ENCODE measurements at places on chromosomes 11 and 22.

- DNase-seq: no peak
These were observed 19.8 kb downstream of the SCGB1A1 start for GRCh38 chr11:62438641-62439040.

- peak; percentile 80 for DNase-seq
These were observed 38.1 kb downstream of the AHNAK start for GRCh38 chr11:62508336-62509058.

DNA sequence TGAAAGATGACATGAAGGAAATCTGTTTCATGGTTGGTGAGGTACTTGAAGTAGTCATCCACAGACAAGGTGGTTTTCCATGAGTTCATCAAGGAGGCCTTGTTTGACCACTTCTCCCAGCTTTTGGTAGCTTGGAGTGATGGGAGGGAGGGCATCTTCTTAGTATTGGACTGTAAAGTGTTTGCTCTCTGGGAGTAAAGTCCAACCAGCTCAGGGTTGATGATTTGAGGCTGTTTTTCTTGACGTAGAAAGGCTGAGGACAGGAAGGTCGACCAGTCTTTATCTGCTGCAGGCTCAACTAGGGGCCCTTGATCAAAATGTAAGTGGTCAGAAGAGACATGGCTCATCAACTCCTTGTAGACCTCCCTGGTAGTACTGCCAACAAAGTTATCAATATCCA, 1.7 kb downstream of the CCDC87 start:
- DNase-seq: no peak

DNA sequence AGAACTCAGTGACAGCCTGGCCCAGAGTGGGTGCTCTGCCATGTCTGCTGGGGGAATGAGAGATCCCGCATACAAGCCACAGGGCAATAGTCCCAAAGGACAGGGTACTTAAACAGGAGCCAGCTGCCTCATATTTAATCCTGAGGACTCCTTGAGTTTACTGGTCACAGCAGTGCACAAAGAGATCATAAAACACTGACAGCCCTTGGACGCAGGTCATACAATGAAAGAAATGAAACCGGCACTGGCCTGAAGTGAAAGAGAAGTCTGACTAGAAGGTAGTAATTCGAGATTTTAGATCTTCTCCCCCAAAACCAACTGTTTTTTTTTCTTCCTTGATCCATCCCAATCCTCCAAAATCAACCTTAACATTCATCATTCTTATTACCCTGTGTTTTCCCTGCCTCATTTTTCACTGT, 299.8 kb upstream of the SYN3 start:
- DNase-seq: no peak

DNA sequence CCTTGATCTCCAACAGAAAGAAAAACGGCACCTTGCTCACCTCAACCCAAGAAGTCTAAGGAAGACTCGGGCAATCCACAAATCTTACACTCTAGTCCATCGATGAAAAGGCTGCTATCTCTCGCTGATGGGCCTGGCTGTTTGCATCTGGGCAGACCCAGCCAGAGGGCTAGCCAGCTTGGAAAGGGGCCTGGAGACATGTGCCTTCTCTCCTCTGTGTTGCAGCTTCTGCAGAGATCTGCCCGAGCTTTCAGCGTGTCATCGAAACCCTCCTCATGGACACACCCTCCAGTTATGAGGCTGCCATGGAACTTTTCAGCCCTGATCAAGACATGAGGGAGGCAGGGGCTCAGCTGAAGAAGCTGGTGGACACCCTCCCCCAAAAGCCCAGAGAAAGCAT, 3.2 kb downstream of the SCGB1A1 start:
- no peak for DNase-seq

GRCh38 chr22:39630721-39631120, 60.2 kb downstream of the CACNA1I start:
- no peak for DNase-seq

GRCh38 chr11:130514851-130515250, 66.4 kb downstream of the ADAMTS15 start:
- no peak for DNase-seq

GRCh38 chr22:50294319-50294656, 13.2 kb downstream of the PLXNB2 start:
- DNase-seq: no peak

GRCh38 chr11:30015725-30016412, 961 bp downstream of the KCNA4 start:
- DNase-seq: no peak

- no peak for DNase-seq
These were observed 258.3 kb upstream of the B3GAT1 start for GRCh38 chr11:134670247-134670782.

DNA sequence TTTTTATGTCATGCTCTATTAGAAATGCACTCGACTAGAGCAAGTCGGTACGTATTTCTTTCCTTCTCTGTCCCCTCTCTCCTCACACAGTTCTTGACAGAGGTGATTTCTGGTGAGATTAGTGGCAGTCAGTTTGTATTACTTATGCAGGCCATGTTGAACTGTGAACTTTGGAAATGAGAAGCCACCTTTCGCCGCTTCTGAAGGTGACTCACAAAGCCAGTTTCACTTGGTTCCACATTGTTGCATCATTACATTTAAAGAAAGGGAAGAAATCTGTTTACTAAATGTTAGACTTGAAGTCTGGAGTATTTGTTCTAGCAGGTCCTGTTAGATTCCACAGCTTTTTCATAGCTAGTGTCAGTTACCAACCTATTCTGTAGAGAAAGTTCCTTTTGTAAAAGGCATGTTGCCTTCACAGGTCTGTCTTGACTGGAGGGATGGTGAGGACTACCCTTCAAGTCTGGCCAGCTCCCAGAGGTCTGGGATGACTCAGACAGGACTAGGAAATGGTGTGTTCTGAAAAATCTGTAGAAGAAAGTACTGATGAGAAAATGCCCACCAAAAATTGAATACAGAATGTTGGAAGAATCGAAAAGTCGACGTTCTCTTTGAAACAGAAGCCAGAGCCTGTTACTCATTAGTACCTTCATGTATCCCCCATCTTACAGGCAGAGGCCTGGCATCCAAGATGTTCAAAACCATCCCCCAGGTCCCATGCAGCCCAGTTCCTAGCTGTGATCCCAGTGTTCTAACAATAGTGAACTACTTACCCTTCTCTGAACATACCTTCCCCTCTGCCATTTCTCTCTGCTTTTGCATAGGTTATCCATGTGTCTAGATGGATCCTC, 181.4 kb downstream of the DBX1 start:
- DNase-seq: peak; percentile 77

DNA sequence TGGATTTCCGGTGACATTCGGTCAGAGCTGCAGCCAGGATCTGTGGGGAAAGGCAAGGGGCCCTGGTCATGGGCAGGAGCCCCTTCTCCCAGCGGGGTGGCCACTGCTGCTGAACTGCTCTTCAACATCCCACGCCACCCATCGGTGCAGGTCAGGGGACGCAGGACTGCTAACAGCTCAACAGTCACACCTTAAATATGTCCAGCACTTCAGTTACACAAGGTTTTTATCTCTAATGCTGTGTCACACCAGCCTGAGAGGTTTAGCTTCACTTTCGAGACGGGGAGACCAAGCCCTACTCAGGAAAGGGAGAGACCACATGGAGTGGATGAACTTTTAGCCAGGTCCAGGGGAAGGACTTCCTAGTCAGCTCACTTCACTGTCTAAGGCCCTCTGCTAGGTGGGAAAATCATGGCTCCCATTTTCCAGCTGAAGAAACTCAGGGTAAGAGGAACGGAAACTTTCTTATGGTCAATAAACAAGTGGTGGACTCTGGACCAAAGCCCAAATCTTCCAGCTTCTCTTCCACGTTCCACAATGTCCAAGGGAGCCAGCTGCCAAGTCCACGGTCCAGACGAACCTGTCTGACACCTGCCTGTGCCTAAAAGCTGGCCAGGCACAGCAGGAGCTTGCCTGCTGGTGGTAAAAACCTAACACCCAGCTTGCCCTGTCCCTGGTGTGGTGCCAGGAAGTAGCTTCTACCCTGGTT, 21.0 kb upstream of the CHADL start:
- DNase-seq: no peak

DNA sequence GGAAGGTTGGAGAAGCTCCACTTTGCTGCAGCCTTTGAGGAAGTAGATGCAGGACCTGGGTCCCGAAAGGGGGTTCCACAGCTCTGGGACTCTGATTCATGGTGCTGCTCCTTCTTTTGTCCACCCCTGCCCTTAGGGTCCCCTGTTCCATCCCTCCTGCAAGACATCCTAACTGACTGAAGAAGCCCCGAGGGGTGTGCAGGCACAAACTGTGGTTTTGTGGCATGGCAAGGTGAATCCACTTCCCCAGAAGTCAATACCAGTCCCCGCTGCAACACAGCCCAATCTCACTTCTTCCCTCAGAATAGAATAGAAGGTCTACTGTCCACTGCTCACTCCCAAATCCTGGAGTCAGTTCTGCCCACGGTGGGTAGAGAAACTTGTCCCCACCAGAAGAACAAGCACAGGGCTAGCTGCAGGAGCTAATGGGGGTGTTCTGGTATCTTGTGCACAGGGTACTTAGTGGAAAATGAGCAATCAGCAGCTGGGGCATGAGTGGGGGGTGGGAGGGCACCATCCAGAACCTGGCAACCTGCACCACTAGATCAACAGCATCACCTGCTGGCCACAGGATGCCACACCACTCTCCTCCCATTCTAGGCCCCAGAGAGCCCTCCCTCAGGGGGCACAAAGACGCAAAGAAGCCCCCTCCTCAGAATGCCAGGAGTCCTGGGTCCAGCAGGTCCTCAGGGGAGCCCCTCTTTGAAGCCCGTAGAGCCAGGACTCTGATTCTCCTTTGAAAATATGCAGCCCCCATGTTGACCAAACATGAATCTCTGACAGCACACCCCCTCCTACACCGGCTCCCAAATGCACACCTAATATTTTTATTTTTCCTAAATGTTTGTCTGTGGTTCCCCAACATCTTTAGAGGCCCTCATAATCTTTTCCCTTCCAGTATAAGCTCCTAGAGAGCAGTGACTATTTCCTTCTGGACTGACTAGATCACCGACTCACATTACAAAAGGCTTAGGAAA, 14.1 kb downstream of the SPATA19 start:
- no peak for DNase-seq

GRCh38 chr11:122632181-122632824, 23.2 kb upstream of the UBASH3B start:
- DNase-seq: peak; percentile 18

DNA sequence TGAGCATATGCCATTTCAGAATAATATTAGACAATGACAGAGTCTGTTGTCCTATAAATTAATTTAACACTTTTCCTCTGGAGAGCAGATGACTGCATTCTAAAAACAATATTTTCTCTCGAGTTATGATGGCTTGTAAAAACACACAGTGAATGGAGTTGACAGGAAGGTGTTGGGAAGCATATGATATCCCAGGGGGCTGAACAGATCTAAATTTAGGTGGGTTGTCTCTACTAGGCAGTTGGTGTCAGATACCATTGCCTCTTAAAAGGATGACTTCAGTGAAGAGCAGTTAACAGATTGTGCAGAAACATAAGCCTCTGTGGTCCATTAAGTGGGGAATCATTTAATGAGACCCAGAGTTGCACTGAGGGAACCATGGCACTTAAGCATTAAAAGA, 30.7 kb downstream of the SVIP start:
- DNase-seq: no peak

GRCh38 chr11:67285541-67286498, 3.3 kb upstream of the ANKRD13D start:
- DNase-seq: no peak

- DNase-seq: no peak
These were observed 46.6 kb downstream of the CD6 start for GRCh38 chr11:61018059-61018458.

GRCh38 chr11:102026959-102027358, 20.3 kb upstream of the CFAP300 start:
- no peak for DNase-seq

DNA sequence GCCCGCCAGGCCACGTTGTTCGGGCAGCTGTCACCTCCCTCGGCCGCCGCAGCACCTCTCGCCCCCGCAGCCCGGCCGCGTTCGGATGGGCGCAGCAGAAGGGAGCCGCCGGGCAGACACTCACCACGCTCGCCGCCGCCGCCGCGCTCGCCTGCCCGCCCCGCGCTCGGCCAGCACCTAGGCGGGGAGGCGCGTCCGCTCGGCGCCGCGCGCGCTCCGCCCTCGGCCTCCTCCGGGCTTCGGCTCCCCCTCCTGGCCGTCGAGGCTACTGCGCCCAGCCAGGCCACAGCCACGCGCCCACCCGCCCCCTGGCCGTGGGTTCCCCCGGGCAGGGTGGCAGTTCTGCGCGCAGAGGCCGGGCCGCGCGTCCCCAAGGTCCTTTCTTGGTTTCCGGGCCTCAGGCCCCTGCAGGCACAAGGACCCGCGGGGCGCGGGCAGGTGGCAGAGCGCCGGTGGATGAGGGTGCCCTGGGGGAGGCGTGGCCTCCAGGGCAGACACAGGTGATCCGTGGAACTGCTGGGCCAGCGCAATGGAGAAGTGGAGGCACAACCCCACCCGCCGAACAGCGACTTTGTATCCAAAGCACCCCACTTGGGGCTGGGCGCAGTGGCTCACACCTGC, at the start of gene SLC25A22:
Gene SLC25A22 (minus strand): TSS at position 189 of the 621 bp plus-strand sequence. CDS start 3,275 bp downstream, outside the sequence.
- DNase-seq: peak; percentile 62

- DNase-seq: no peak
These were observed 13.6 kb upstream of the APOL5 start for GRCh38 chr22:35703861-35704584.

- DNase-seq: peak; percentile 29
These were observed 27.9 kb downstream of the TCIRG1 start for GRCh38 chr11:68066742-68067141.

DNA sequence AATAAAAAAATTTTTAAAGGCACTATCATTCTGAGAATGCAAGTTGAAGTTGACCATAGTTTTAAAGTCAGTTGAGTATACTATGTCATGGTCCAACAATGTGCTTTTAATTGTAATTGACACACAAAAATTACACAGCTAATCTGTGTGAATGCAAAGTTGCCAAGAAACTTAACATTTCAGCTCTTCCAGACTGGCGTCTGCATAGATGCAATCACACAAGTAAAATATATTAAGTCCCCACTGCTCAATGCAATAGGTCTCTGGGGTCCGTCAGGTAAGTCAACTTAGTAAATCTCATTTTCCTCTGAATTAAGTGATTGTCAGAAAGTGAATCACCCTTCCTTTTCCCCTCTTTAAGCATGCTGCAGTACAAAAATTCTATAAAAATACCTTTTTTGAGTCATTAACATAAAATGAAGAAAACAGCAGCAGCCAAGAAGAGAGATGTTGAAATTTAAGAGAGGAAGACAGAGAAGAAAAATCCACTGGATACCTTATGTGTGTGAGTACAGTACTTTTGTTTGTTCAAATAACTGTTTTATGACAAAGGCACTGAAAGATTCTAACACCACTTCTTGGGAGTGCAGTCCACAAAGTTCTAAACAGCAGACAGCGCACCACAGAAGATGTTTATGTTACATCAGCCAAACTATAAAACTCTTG, 5.1 kb downstream of the FZD4 start:
- peak; percentile 38 for DNase-seq

DNA sequence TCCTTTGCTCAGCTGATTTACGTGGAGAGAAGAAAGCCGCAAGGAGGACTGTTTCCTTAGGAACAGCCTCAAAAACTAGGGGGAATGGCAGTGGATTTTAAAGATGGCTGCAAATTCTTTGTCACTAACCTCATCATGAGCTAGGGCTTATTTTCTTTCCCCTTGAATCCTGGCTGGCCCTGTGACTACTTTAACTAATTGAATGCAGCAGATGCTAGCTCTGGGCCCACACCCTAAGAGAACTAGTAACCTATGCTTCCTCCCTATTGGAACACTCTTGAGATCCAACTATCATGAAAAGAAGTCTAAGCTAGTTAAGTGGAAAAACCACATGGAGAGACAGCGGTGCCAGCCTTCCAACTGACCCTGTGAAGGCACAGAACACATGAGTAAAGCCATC, 421.3 kb upstream of the NARS2 start:
- no peak for DNase-seq

- no peak for DNase-seq
These were observed 206.0 kb downstream of the DYNC2H1 start for GRCh38 chr11:103315248-103315647.
